ENCODE measurements at places on chromosomes 3 and 15. TPM values are rescaled to one million over a fixed set of nuclear protein-coding genes. Genes with fewer than 3 reads are reported as not detected.

The CYP1A2 gene
- total RNA-seq = not detected

The SENP2 gene
- 32.4 TPM for total RNA-seq

The MKRN2OS gene
- total RNA-seq = not detected

The EPHB3 gene
- total RNA-seq = 0.25 TPM

The ITGA11 gene
- 0.61 TPM for total RNA-seq

The ARID3B gene
- 43.0 TPM for total RNA-seq

The CTXN2 gene
- total RNA-seq = not detected

The ATP13A4 gene
- total RNA-seq = 4.2 TPM

- H3K27ac ChIP-seq = no peak overlapping the region
- H3K4me1 ChIP-seq = no peaks in the 10 kb centered on the region
- no peak for DNase-seq
- H3K27me3 ChIP-seq = no peaks in the 10 kb centered on the region
- H3K4me3 ChIP-seq = no peak overlapping the region
These were observed 76.2 kb downstream of the CACNA2D3 start for GRCh38 chr3:54198556-54198955.

DNA sequence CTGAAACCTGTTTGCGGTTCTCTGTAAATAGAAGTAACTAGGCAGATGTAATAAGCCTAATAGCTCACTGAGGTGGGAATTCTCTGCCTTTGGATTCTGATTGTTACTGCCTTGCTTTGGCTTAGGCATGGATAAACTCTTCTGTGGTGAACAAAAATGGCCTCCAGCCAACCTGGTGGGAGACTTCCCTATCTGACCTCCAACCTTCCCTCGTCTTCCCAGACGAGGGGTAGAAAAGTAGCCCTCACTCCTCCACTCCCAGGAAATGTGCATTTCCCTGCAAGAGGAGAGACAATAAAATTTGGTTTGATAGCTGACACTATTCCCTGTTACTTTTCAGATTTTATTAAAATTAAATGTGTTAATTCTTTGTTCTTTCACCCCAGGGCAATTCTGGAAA, 606 bp upstream of the CD96 start:
- DNase-seq = no peak
- peak overlapping the region; percentile 94 for H3K27ac ChIP-seq
- H3K4me3 ChIP-seq = peak overlapping the region; percentile 96
- H3K4me1 ChIP-seq = peaks cover 44% of the 10 kb centered on the region
- no peaks in the 10 kb centered on the region for H3K27me3 ChIP-seq

- no peak overlapping the region for H3K27ac ChIP-seq
- H3K4me1 ChIP-seq = peaks cover 4% of the 10 kb centered on the region
- peaks cover 23% of the 10 kb centered on the region for H3K27me3 ChIP-seq
- H3K36me3 ChIP-seq = no peaks in the 10 kb centered on the region
- no peak overlapping the region for H3K4me3 ChIP-seq
These were observed 75.7 kb downstream of the TRIM69 start for GRCh38 chr15:44812029-44812517.

GRCh38 chr15:100918034-100918689, 995 bp upstream of the LRRK1 start:
- peak overlapping the region; percentile 82 for H3K4me3 ChIP-seq
- H3K36me3 ChIP-seq = no peaks in the 10 kb centered on the region
- peaks cover 67% of the 10 kb centered on the region for H3K27me3 ChIP-seq
- DNase-seq = peak; percentile 88
- no peak overlapping the region for H3K27ac ChIP-seq

DNA sequence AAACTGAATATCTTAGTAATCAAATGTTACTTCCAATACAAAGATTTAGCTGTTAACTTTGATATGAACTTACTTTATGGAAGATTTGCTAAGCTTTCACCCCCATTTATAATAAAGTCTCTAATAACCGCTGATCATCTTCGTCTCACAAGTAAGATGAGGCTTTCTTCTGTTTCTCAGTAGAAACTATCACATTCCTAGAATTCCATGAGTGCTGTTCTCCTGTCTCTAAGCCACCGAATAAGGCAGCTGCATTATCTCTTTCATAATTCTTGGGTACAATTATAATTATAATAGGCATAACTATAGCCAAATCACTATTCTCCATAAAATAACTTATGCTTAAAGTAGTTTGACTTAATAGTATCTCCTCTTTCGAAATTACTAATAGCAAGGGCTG, 18.3 kb upstream of the SETMAR start:
- peaks cover 16% of the 10 kb centered on the region for H3K27me3 ChIP-seq
- DNase-seq = no peak
- no peaks in the 10 kb centered on the region for H3K4me1 ChIP-seq
- no peak overlapping the region for H3K4me3 ChIP-seq
- no peak overlapping the region for H3K27ac ChIP-seq

DNA sequence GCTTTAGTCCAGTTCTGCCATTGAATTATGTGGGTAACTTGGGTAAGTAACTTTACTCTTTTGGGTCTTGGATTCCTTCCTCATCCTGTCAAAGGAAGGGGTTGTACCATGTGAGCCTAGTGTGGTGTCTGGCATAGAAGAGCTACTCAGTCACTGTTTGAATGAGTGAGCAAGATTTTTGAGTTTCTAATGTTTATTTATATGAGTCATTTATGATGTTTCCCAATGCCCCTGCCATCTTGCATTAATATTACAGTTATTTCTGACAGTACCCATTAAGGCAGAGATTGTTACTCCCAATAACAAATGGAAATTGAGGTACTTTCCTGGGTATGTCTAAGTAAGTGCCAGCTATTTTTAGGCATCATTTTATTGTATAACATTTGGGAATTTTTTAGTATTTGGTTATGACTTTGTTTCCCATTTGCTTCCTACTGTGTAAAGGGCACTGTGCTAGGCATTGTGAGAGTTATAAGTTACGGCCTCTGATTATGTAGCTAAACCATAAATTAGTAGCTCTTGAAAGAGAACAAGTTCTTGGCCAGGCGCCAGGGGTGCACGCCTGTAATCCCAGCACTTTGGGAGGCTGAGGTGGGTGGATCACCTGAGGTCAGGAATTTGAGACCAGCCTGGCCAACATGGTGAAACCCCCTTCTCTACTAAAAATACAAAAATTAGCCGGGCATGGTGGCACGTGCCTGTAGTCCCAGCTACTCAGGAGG, 23.5 kb downstream of the NR1D2 start:
- DNase-seq = no peak
- H3K4me3 ChIP-seq = no peak overlapping the region
- no peaks in the 10 kb centered on the region for H3K4me1 ChIP-seq
- H3K36me3 ChIP-seq = no peaks in the 10 kb centered on the region
- no peak overlapping the region for H3K27ac ChIP-seq
- no peaks in the 10 kb centered on the region for H3K27me3 ChIP-seq

DNA sequence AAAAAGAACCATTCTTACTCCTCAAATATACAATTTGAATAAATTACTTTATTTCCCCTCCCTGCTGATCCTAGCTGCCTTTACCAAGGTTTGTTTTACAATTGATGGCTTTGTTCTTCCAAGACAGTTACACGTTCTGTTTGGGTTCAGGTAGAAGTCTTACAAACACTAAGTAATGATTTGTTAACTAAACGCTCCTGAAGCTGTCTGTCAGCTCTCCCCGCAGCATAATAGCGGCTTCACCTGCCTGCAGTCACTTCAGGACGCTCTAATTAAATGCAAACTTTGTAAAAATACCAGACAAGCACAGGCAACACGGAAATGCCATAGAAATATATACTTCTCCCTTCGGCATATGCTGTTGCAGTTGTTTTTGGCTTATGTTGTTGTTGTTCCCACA, 176.4 kb upstream of the MDFIC2 start:
- H3K27me3 ChIP-seq = peaks cover 23% of the 10 kb centered on the region
- no peaks in the 10 kb centered on the region for H3K4me1 ChIP-seq
- DNase-seq = no peak
- H3K4me3 ChIP-seq = no peak overlapping the region

DNA sequence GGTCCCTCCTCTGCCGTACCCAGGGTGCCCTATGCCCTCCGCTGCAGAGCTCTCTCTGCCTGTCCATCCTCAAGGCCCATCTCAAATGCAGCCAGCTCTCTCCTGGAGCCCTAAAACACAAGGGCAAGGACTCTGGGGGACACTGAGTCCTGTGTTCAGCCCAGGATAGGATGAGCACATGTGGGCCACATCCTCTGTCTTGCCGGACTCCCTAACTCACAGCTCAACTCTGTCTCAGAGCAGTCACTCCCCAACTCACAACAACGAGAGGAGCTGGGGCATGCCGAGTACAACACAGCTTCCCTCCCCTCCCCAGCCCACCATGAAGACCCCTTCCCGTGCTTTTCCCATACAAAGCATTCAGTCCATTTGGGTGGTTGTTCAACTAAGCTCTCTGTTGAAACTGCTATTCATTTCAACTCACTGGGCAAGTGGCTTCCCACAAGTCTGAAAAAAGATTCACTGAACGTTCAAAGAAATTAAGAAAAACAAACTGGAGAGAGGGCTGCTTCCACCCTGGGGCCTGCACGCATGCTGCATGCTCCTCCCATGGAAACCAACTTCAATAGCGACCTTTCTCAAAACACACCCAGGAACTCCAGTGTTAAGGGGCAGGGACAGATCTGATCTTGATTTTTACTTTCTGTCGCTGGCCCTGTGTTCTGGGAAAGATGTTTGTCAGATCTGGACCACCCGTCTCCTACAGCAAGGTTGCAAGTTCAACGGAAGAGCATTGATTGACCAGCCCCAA, 124.3 kb upstream of the IGF1R start:
- H3K36me3 ChIP-seq = no peaks in the 10 kb centered on the region
- no peak overlapping the region for H3K27ac ChIP-seq
- H3K27me3 ChIP-seq = peaks cover 6% of the 10 kb centered on the region

GRCh38 chr15:58016581-58017175, 48.8 kb downstream of the ALDH1A2 start:
- no peak overlapping the region for H3K4me3 ChIP-seq
- no peaks in the 10 kb centered on the region for H3K36me3 ChIP-seq
- H3K4me1 ChIP-seq = no peaks in the 10 kb centered on the region
- H3K27ac ChIP-seq = no peak overlapping the region

- no peak overlapping the region for H3K4me3 ChIP-seq
- H3K4me1 ChIP-seq = no peaks in the 10 kb centered on the region
- peaks cover 18% of the 10 kb centered on the region for H3K27me3 ChIP-seq
- no peak overlapping the region for H3K27ac ChIP-seq
- no peak for DNase-seq
These were observed 6.6 kb upstream of the KBTBD8 start for GRCh38 chr3:66991459-66991858.

- H3K27ac ChIP-seq = no peak overlapping the region
- no peak for DNase-seq
- peaks cover 16% of the 10 kb centered on the region for H3K4me1 ChIP-seq
- no peak overlapping the region for H3K4me3 ChIP-seq
These were observed 16.7 kb downstream of the MCTP2 start for GRCh38 chr15:94247789-94248638.

DNA sequence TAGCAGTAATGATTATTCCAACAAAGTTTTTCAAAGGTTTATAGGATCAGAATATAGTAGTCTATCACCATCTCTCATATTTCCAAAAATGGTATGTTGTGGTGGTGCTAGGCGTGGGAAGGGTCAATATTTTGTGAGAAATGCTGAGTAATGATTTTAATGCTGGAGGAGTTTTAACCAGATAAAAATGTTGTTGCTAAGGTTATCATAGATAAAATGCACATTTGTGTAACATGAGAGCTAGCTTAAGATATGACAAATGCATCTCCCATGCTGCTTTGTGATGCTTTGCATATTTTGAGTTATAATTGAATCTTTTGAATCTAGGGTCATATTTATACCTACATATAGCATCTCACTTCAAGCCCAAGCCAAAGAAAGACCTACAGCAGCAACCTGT, 103.9 kb upstream of the ROBO1 start:
- H3K4me3 ChIP-seq = no peak overlapping the region
- no peak for DNase-seq
- H3K27me3 ChIP-seq = no peaks in the 10 kb centered on the region

DNA sequence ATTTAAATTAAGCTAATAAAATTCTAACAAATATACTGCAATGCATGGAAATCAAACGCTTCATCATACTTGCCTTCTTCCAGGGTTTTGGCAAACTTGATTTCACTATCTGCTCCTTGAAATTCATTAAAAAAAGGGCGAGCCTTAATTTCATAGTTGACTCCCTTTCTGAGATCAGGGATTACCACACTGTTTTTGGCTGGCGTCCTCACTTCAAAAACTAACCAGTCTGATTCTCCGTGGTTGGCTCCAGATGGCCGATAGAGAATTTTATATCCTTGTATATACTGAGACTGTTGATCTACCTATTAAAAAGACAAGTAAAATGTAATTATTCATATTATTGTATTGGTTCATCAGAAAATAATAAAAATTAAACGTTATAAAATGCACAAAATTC, 1106.8 kb downstream of the ROBO1 start:
- no peak overlapping the region for H3K4me3 ChIP-seq
- no peaks in the 10 kb centered on the region for H3K36me3 ChIP-seq
- no peak overlapping the region for H3K27ac ChIP-seq
- no peak for DNase-seq

DNA sequence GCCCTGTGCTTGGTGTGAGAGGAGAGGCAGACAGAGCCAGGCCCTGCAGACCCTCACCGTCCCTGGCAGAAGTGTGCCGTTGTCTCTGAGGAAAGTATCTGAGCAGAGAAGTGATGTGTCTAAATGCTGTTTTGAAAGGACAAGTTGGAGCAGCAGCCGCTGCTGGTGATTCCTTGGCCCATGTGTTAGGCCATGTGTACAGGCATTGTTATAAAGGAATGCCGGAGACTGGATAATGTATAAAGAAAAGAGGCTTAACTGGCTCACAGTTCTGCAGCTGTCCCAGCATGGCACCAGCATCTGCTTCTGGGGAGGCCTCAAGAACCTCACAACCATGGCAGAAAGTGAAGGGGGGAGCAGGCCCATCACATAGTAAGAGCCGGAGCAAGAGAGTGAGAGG, 334.6 kb upstream of the ATP10A start:
- DNase-seq = no peak
- H3K27me3 ChIP-seq = peaks cover 3% of the 10 kb centered on the region
- H3K36me3 ChIP-seq = no peaks in the 10 kb centered on the region
- no peak overlapping the region for H3K27ac ChIP-seq
- no peaks in the 10 kb centered on the region for H3K4me1 ChIP-seq

- no peak overlapping the region for H3K4me3 ChIP-seq
- DNase-seq = no peak
- H3K4me1 ChIP-seq = peaks cover 2% of the 10 kb centered on the region
- no peak overlapping the region for H3K27ac ChIP-seq
These were observed 5.9 kb downstream of the CASR start for GRCh38 chr3:122189357-122189756.

DNA sequence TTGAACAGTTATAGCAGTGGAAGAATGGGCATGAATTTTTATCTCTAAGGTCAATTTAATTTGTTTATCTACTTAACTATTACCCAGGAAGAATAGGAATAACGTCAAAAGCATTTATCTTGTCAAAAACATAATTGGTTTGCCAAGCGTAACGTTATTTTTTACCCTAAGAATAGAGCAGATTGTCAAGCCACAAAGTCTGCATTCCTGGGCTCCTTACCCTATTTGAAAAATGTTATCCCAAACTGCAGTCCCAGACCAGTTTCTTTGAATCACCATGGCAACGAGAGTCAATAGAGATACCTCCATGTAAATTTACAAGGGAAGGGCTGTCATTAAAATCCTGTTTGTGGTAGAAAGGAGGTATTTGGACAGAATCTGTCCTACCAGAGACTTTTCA, 61.1 kb downstream of the CPNE4 start:
- no peaks in the 10 kb centered on the region for H3K36me3 ChIP-seq
- no peaks in the 10 kb centered on the region for H3K4me1 ChIP-seq
- no peak overlapping the region for H3K27ac ChIP-seq
- no peaks in the 10 kb centered on the region for H3K27me3 ChIP-seq
- no peak overlapping the region for H3K4me3 ChIP-seq
- DNase-seq = no peak

All from activated naive CD8-positive, alpha-beta T cell treated with anti-CD3 and anti-CD28 coated beads, Interleukin-2, amount 10 ng/mL, durations not matched to agents 7 days and 5 days (primary cell).